ENCODE measurements at places on chromosomes 7 and 10.
A peak's percentile ranks its signal among the peaks of the same experiment; 100 is the strongest.

DNA sequence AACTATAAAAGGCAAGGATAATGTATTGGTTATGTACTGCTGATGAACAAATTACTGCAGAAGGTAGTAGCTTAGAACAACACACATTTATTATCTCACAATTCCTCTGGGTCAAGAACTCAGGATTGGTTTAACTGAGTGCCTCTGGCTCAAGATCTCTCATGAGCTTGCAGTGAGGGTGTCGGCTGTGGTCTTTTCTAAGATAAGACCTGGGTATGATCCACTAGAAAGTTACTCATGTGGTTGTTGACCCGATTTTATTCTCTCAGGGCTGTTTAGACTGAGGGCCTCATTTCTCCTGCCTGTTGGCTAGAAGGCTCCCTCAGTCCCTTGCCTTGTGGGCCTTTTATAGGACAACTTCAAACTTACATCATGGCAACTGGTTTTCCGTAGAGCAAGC is 86.7 kb downstream of the VWDE start:
- DNase-seq, result no peak

GRCh38 chr7:17038783-17039170 is 157.0 kb upstream of the AGR3 start:
- DNase-seq, result no peak

DNA sequence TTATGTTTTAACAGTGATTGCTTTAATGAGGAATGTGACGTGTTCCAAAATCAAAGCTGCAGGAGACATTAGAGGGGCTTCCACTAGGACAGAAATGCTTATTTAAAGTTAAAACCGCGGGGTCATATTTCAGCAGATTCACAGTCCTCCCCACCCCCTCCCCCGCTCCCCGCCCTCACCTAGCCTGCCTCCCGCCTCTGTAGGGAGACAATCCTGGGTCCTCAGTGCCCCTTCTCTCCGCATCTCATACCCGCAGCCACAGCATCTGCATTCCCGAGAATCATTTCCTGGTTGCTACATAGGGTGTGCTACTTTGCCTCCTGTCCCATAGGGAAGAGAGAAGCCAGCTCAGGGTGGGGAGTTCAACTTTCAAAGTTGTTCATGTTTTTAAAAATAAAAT is 3.1 kb upstream of the DRGX start:
- no peak for DNase-seq

- DNase-seq, result no peak
These were observed 290.6 kb downstream of the PRPF18 start for GRCh38 chr10:13877154-13877909.

GRCh38 chr7:12855036-12855435 is 167.6 kb downstream of the ARL4A start:
- DNase-seq, result no peak

- DNase-seq, result no peak
These were observed 923 bp downstream of the TRIL start for GRCh38 chr7:28957064-28957750.

GRCh38 chr7:288671-289101 is 1.3 kb upstream of the FOXL3 start:
- no peak for DNase-seq

DNA sequence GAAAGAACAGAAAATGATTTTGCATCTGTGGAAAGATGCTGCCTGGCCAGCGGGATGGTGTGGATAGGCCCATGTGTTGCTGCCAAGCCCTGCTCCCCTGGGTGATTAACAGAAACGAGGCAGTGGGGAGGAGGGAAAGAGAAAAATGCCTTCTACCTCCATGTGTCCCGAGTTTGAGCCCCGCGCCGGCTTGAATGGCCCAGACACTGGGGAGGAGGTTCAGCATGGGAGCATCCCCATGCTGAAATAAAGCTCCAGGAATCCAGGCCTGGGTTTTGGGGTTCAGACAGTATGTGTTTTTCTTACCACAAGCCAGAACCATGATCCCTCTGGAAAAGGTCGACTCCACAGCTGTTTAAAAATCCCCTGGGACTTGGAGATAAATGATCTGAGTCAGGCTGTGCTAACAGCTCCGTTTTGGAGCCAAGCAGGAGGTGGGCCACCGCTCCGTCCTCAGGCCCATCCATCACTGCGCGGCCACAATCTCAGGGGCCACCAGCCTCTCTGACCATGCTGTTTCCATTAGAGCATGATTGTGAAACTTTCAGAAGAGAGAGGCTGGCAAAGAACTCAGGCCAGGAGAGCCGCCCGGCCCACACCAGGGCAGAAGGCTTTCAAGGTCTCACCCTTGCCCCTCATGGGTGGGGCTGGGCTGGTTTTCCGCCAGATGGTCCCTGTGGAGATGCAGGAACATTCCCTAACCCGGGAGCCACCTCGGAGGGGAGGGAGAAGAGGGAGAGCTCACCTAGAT is 299.7 kb downstream of the ZEB1 start:
- no peak for DNase-seq

- no peak for DNase-seq
These were observed 181.7 kb downstream of the PRKCQ start for GRCh38 chr10:6398399-6398798.

GRCh38 chr7:149865437-149865836 is 8.3 kb upstream of the ATP6V0E2 start:
- no peak for DNase-seq

DNA sequence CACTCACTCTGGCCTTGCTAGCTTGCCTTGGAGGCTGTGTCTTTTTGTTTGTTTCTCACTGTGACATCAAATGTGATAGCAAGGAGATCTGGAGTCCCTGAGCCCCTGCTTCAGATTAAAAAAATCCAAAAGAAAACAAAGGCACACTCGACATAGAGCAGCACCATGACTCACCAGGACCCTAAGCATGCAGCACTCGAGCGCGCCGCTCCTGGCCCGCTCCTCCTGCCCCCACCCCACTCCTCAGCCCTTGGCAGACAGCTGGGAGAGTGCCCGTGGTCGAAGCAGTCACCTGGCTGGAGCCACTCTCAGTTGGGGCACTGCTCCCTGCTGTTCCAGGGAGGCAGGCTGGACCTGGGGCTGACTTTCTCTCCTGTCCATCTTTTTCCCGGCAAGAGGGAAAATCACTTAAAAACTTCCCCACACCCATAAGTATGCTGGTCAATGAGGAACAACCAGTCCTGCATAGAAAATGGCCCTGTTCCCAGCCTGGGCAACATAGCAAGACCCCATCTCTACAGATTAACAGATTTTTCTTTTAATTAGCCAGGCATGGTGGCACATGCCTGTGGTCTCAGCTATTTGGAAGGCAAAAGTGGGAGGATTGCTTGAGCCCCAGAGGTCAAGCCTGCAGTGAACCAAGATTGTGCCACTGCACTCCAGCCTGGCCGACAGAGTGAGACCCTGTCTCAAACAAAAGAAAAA is 128.4 kb downstream of the PAXIP1 start:
- DNase-seq, result no peak

DNA sequence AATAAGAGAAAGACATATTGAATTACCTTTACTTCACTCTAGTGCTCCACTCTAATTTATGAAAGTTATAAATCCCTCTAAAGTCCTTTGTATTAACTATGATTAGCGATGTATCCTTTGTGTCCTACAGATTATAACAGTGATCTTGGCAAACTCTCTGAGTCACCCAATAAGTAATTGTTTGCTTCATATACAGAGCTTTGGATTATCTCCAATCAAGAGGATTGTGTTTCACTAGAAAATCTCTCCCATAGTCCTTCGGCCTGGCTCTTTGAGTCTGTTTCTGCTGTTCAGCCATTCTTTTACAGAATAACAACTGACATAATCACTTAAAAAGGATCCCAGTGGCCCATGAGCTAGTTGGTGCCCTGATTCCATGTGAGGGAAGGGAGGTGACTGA is 9.5 kb downstream of the LMOD2 start:
- DNase-seq, result no peak

DNA sequence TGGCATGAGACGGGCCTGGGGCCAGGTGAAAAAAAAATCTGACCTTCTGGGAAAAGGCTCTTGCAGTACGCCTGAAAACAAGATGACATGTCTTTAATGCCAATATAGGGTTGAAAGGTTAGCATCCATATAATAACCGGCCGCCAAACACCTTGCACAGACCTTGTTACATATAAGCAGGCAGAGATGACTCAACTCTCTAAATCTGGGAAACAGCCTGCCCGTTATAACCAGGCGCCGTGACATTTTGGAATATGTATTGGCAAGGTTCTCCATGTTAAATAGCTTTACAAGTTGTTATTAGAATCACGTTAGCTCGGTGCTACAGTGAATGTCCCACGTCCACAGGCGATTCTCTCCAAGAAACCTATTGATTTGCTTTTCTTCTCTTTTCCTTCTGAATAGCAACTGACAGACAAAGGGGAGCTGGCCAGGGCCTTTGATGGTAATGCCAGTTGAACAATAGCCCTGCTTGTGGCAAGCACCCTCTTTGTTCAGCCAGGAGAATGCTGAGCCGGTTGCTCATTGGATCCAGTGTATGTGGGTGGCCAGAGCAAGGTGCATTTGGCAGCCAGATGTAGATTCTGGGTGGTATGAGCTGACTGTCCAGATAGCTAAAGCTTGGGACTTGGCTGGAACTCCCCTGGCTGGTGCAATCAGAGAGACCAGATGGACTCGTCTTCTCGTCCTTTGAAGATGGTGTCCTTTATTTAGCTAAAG is 80.1 kb upstream of the AUTS2 start:
- no peak for DNase-seq

DNA sequence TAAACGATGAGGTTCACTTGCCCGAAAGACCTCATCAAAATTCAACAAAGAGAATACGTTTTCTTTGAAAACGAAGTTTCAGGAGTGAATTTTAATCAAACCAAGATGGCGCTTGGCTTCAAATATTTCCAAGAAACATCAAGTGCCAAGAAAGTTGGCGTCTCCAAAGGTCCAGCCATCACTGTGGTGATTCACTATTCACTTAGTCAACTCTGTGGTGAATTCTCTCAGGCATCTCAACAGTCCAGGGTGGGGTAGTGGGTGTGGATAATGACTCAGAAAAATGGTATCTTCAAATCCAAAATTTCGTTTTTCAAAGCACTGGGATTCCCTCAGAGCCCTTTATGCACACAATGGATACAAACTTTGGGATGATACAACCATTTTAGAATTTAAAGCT is 133.1 kb downstream of the SVIL start:
- no peak for DNase-seq

DNA sequence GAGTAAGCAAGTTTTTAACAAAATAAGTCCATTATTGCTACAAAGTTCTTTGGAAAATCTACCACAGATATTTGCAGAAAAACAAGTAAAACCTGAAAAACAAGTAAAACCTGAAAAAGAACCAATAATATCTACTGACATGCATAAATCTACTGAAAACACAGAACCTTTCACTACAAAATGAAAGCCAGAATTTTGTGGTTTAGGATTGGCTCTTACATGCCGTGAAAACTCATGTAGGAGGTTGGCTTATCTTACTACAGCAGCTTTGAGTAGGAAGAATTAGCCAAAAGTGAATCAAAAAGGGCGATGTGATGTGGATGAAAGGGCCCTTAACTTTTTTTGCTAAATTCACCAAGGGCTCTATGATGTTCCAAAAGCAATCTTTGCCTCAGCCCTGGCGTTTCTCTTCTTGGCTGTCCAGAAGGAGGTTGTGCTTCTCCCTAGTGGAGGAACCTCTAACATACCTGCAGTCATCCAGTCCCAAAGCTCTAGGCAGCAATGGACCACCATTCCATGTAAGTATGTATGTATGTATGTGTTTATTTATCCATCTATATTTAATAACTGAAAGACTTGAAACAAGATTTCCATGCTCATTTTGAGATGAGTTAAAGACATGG is 93.5 kb upstream of the ZNF804B start:
- no peak for DNase-seq

GRCh38 chr7:155532792-155533119 is 13.6 kb downstream of the CNPY1 start:
- no peak for DNase-seq

DNA sequence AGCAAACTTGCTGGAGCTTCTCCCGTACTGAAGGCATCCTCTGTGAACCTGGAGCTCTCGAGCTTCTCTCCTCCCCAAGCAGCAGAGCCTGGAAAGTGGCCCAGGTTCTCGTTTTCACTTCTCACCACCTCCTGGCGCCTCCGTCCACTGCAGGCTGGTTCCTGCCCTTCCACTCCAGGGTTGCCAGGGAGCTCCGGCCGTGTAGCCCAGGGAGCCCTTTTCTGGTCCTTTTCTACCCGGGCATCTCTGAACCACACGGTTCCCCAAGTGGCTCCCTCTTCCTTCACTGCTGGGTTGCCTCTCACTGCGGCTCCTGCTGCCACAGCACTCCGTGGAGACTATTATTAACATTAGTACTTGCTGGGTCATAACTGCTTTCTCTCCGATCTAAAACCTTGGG is 208.6 kb upstream of the PPP2R2D start:
- no peak for DNase-seq

DNA sequence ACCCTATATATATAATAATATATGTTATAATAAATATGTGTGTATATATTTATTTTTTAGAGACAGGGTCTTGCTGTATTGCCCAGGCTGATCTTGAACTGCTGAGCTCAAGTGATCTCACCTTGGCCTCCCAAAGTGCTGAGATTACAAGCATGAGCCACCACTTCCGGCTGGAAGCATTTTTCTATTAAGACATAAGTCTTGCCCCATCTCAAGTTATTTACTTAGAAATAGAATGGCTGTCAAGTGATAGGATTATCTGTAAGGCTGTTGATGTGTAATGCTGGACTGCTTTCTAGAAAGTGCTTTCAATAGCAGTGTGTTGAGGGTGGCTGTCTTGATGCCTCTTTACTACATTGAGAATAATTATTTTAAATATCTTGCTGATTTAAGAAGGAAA is 65.2 kb downstream of the ZMYND11 start:
- no peak for DNase-seq

- no peak for DNase-seq
These were observed 27.5 kb upstream of the ETV1 start for GRCh38 chr7:14016950-14017349.

GRCh38 chr10:132452216-132452650 is 55.2 kb downstream of the PWWP2B start:
- no peak for DNase-seq

DNA sequence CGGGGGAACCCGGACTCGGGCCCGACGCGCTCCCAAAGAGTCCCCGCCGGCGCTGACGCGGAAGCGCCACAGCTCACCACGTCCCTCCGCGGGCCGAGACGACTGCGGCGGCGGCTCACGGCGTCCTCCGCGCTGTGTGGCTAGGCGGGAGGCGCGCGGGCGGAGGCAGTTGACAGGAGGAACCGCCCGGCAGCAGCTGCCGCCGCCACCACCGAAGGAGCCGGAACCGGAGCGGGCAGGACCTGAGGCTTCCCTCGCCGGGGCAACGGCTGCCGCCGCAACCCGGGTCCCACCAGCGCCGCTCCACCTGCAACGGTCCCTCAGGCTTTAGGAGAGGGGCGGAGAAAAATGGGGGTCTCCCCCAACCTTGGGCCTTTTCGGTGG is 334 bp downstream of the ZNF800 start:
- DNase-seq, result peak; percentile 26

GRCh38 chr10:36423821-36424248 is 701.6 kb upstream of the ANKRD30A start:
- no peak for DNase-seq

DNA sequence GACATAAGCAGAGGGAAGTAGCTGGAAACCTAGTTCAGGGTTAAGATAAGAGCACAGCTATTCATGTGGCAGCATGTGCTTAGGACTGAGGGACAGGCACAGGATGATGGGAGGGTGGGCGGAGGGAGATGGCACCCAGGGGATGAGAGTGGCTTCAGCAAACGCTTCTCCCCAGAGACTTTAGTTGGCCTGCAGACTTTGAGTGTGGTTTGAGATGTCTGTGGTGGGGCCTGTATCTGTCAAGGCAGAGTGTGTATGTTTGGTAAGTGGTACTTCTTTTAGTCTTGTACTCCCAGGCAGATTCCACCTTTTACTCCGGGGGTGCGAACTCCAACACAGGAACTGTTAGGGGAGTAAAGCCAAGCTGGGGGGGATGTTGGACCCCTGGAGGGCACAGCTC is 88.9 kb downstream of the WDFY4 start:
- no peak for DNase-seq

All from stimulated activated CD8-positive, alpha-beta memory T cell treated with anti-CD3 and anti-CD28 coated beads, Interleukin-2, amount 100 ng/mL, for 1 hour (primary cell).